ENCODE measurements at places on chromosomes 16 and 17. TPM values are rescaled to one million over a fixed set of nuclear protein-coding genes. Genes with fewer than 3 reads are reported as not detected.

- H3K27me3 ChIP-seq: peaks cover 2% of the 10 kb centered on the region
- no peaks in the 10 kb centered on the region for H3K36me3 ChIP-seq
- H3K4me3 ChIP-seq: no peak overlapping the region
- no peak for DNase-seq
Measured at GRCh38 chr17:69651921-69652320, 237.4 kb downstream of the MAP2K6 start.

DNA sequence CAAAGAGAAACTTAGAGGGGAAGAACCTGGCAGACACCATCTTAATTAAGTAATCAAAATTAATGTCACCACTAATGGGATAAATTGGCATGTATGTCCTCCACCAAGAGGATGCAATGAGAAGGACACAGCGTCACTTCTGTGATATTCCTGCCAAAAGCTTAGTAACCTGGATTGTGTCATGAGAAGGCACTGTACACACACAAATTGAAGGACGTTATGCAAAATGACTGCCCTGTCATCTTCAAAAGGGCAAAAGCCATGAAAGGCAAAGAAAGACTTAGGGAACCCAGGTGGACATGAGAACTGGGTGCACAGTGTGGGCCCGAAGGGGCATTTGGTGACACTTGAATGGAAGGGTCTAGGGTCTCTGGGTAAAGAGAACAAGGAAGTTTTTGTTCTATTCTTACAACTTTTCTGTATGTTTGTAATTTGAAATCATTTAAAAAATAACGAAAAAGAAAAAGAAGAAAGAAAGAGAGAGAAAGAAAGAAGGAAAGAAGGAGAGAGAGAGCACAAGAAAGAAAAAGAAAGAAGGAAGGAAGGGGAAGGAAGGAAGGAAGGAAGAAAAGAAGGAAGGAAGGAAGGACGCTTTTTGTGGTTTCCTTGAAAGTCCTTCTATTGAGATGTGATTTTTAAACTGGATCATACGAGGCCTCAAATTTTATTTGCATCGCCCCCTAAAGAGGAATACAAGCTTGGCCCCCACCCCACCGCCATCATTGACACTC is 4.0 kb upstream of the APOH start:
- H3K27ac ChIP-seq: no peak overlapping the region
- H3K36me3 ChIP-seq: no peaks in the 10 kb centered on the region
- H3K4me3 ChIP-seq: no peak overlapping the region
- peaks cover 4% of the 10 kb centered on the region for H3K4me1 ChIP-seq
- DNase-seq: no peak

GRCh38 chr17:5545051-5545987 is 39.0 kb downstream of the NLRP1 start:
- no peaks in the 10 kb centered on the region for H3K27me3 ChIP-seq
- no peak overlapping the region for H3K27ac ChIP-seq
- DNase-seq: peak; percentile 2
- H3K4me3 ChIP-seq: no peak overlapping the region
- no peaks in the 10 kb centered on the region for H3K4me1 ChIP-seq

- H3K36me3 ChIP-seq: peaks cover 13% of the 10 kb centered on the region
- peaks cover 2% of the 10 kb centered on the region for H3K27me3 ChIP-seq
- H3K4me3 ChIP-seq: no peak overlapping the region
- DNase-seq: no peak
Measured at GRCh38 chr16:1326391-1326790, 7.1 kb upstream of the BAIAP3 start.

DNA sequence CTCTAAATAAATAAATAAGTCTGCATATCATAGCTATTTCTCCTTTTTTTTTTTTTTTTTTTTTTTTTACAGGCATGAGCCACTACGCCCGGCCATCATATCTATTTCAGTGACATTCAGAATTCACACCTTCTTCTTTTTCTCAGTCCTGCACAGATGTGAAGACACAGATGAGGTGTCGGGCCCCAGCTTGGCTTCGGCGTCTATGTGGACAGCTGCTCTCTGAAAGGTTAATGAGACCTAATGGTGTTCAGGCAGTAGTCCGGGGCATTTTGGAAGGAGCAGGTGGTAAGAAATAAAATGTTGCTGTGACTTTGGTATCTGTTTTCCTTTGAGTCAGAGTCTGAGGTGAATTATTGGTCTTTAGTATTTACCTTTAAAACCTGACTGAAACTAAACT is 23.6 kb downstream of the TANGO6 start:
- no peak overlapping the region for H3K27ac ChIP-seq
- H3K4me1 ChIP-seq: no peaks in the 10 kb centered on the region
- no peak overlapping the region for H3K4me3 ChIP-seq

- H3K27ac ChIP-seq: peak overlapping the region; percentile 7
- peaks cover 55% of the 10 kb centered on the region for H3K36me3 ChIP-seq
- no peak for DNase-seq
- H3K27me3 ChIP-seq: no peaks in the 10 kb centered on the region
Measured at GRCh38 chr17:57985675-57985974, 2.4 kb downstream of the VEZF1 start.

DNA sequence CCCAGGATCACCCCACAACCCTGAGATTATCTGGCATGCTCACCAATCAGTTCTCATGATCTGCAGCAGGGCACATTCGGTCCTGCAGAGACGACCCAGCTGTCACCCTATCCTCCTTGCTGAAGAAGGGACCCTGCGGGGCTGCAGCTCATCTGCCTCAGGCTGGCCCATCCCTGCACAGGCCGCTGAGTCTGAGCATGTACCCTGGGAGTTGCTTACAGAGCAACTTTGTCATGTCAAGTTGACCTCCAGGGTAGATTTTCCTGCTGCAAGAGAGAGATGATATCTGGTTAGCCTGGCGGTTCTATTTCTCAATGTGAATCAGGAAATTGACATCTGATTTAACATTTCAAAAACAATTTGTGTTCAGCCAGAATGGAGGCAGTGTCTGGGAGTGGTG is 36.0 kb upstream of the ADCY9 start:
- no peak overlapping the region for H3K27ac ChIP-seq
- DNase-seq: no peak
- no peaks in the 10 kb centered on the region for H3K4me1 ChIP-seq
- H3K4me3 ChIP-seq: no peak overlapping the region
- no peaks in the 10 kb centered on the region for H3K36me3 ChIP-seq
- peaks cover 11% of the 10 kb centered on the region for H3K27me3 ChIP-seq

GRCh38 chr16:22192261-22193062 is 13.6 kb upstream of the EEF2K start:
- peaks cover 62% of the 10 kb centered on the region for H3K4me1 ChIP-seq
- H3K36me3 ChIP-seq: peaks cover 12% of the 10 kb centered on the region
- H3K27ac ChIP-seq: peak overlapping the region; percentile 99
- peak; percentile 87 for DNase-seq

GRCh38 chr17:17792551-17793377 is 44.0 kb downstream of the SREBF1 start:
- H3K27ac ChIP-seq: peak overlapping the region; percentile 74
- peaks cover 10% of the 10 kb centered on the region for H3K36me3 ChIP-seq
- H3K4me1 ChIP-seq: peaks cover 27% of the 10 kb centered on the region
- no peaks in the 10 kb centered on the region for H3K27me3 ChIP-seq

DNA sequence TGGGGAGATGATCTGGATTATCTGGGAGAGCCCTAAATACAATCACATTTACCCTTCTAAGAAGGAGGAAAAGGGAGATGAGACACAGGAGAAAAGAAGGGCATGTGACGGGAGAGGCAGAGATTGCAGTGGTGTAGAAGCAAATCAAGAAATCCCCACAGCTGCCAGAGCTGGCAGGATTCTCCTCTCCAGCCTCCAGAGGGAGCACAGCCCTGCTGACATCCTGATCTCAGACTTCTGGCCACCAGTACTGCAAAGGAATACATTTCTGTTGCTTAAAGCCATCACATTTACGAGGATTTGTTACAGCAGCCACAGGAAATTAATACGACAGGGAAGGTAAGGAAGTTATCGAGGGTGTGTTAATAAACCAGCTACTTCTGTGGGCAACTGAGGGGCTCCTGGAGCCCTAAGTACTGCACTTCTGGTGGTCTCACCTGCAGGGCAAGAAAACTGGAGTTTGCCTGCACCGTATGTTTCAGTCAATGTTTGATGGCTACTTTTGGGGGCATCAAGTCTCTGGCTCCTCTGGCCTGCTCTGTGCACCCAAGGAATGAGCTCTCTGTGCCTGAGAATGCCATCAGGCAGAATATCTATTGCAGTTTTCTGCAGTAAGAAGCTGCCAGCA is 22.9 kb upstream of the CDH13 start:
- H3K27ac ChIP-seq: no peak overlapping the region
- no peaks in the 10 kb centered on the region for H3K36me3 ChIP-seq
- peaks cover 2% of the 10 kb centered on the region for H3K27me3 ChIP-seq
- no peaks in the 10 kb centered on the region for H3K4me1 ChIP-seq

GRCh38 chr17:50064253-50065001 is 8.5 kb downstream of the ITGA3 start:
- H3K36me3 ChIP-seq: peaks cover 2% of the 10 kb centered on the region
- DNase-seq: no peak
- no peaks in the 10 kb centered on the region for H3K27me3 ChIP-seq
- H3K4me1 ChIP-seq: no peaks in the 10 kb centered on the region
- H3K4me3 ChIP-seq: no peak overlapping the region

RFWD3 gene
- total RNA-seq: 99.5 TPM

MT3 gene
- 2.5 TPM for total RNA-seq

HSD3B7 gene
- total RNA-seq: 7.5 TPM

LPO gene
- total RNA-seq: not detected

DNAAF1 gene
- not detected for total RNA-seq

KRTAP4-4 gene
- total RNA-seq: not detected

GPT2 gene
- total RNA-seq: 15.0 TPM

FBXL16 gene
- 34.6 TPM for total RNA-seq

PRDM7 gene
- not detected for total RNA-seq

TBX2 gene
- total RNA-seq: not detected
